MV-4-11 (cell line): ENCODE measurements at places on chromosomes 13 and 19.

- DNase-seq = peak; percentile 96
Measured at GRCh38 chr19:7676376-7676775, 514 bp upstream of the MCEMP1 start.

DNA sequence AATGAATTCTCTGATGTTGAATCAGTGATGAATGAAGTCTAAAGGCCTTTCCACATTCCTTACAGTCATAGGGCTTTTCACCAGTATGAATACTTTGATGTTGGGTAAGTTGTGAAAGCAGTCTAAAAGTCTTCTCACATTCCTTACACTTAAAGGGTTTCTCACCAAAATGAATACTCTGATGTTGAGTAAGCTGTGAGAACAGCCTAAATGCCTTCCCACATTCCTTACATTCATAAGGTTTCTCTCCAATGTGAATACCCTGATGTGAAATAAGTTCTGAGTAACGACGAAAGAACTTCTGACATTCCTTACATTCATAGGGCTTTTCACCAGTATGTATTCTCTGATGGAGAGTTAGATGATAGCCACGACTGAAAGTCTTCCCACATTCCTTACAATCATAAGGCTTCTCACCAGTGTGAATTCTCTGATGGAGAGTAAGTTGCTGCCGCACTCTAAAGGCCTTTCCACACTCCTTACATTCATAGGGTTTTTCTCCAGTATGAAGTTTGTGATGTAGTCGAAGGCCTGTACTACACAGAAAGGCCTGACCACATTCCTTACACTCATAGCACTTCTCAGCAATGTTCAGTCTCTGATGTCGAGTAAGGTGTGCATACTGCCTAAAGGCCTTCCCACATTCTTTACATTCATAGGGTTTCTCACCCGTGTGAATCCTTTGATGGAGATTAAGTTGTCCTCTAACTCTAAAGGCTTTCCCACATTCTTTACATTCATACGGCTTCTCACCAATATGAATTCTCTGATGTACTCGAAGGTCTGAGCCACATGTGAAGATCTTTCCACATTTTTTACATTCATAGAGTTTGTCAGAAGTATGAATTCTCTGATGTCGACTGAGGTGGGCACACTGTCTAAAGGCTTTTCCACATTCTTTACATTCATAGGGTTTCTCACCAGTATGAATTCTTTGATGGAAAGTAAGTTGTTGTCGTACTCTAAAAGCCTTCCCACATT, 19.9 kb downstream of the ZFP30 start:
- no peak for DNase-seq

- no peak for DNase-seq
Measured at GRCh38 chr13:28548872-28549271, 53.9 kb upstream of the FLT1 start.

DNA sequence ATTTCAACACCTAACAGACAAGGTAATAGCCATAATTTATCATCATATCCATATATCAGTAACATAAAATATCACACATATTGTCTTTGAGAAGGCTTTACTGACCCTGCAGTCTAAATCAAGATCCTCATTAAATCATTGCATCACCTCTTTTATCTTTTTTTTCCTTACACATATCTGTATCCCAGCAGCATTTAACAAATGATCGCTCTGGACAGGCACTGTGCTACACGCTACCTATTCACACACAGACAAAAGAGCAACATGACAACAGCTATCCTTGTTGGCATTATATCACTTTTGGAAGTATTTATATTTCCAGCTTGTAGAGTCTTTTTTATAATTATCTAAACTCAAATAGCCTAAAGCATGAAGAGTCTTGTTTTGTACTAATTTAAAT, 73.3 kb upstream of the NBEA start:
- DNase-seq = no peak

GRCh38 chr13:41408746-41409145, 48.6 kb upstream of the RGCC start:
- no peak for DNase-seq

DNA sequence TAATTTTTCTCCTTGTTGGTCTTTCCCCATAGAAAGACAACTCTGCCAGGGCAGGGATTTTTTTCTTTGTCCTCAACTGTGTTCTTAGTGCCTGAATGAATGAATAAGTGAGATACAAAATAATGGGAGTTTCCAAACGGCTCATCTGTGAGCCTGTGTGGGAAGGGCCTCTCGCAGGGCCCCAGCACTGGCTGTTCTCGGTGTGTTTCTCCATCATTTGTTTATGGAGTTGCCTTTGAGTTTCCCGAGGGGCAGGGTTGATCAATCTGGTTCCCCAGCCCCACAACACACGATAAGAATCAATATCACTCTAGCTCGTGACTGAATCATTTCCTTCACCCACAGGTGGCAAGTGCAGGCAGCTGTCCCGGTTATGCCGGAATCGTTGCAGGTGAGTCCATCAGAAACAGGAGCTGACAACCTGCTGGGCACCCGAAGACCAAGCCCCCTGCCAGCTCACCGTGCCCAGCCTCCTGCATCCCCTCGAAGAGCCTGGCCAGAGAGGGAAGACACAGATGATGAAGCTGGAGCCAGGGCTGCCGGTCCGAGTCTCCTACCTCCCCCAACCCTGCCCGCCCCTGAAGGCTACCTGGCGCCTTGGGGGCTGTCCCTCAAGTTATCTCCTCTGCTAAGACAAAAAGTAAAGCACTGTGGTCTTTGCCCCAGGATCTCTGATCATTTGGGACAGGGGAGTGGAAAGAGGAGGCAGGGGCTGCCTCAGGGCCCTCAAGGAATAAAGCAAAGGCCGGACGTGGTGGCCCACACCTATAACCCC, 14.9 kb downstream of the FXYD5 start:
- DNase-seq = no peak

- no peak for DNase-seq
Measured at GRCh38 chr13:98199480-98199879, 22.4 kb upstream of the RNF113B start.

GRCh38 chr13:79141082-79141481, 265.0 kb downstream of the RBM26 start:
- DNase-seq = no peak

GRCh38 chr19:39996218-39996810, 546 bp upstream of the ZNF546 start:
- peak; percentile 73 for DNase-seq

DNA sequence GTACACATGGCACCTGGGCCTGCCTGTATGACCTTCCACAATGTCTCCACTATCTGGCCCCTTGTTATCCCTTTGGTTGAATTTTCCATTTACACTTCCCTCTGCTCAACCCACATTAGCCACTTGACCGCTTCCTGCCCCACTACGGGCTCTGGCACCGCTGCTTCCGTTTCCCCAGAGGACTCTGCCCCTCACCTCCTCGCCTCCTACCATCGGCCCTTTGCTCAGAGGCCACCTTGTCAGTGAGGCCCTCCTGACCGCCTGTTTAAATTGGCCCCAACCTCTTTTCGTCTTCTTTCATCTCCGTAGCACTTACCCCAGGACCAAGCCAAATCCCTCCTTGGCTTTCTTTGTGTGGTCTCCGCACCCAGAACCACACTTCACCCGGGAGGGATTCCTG, 47.4 kb downstream of the SOX1 start:
- DNase-seq = peak; percentile 45

GRCh38 chr13:27857282-27857681, 62.5 kb upstream of the PDX1 start:
- no peak for DNase-seq

DNA sequence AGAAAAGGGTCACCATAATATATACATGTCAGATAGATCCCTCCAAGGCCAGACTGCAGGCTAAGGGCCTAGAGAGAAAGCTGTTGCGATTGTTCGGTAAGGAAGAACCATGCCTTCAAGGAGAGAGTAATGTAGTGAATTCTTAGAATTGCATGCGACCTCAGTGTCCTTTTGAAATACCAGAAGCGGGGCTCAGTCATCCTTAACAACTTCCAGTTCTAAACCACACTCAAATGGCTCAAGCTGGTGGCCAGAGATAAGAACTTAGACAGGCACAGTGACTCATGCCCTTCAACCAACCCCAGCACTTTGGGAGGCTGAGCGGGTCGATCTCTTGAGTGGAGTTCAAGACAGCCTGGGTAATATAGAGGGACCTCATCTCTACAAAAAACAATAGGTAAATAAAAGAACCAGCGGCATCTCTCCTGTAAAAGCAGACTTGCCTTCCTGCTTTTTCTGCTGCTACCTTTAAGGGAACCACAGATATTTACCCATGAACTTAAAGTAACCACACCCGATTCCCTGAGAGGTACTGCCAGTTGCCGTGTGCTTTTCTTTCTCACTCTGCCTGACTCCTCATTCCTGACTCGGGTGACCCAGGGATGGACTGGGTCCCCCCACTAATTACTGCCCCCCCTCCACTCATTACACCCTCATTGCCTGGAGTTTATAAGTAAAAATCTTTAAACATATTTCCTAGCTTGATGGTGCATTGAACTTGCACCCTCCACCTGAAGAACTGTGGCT, 15.4 kb upstream of the SIGLEC6 start:
- peak; percentile 100 for DNase-seq

GRCh38 chr19:2081873-2082810, 14.0 kb downstream of the MOB3A start:
- DNase-seq = peak; percentile 84

DNA sequence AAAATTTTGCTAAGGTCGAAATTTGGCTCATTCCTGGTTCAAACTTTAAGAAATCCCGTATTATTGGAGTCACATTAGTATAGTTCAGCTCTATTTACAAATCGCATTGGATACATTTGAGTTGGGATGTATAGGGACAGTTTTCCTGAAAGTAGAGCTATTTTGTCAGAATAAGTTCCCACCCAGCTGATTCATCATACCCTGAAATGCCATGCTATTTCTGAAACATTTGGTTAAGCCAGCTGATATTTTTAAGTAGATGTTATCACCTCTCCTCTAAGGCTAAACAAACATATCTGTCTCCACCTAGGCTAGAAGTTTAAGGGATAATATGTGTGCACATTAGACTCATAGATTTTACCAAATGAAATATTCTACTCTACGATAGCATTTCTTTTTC, 226.2 kb upstream of the ARGLU1 start:
- no peak for DNase-seq

- no peak for DNase-seq
Measured at GRCh38 chr13:70788074-70788473, 679.8 kb upstream of the KLHL1 start.

- peak; percentile 99 for DNase-seq
Measured at GRCh38 chr19:14117668-14118164, at the start of gene PRKACA. Gene PRKACA, minus strand, starts transcription at chr19:14117762. Its CDS starts 215 bp downstream, at chr19:14117547.

DNA sequence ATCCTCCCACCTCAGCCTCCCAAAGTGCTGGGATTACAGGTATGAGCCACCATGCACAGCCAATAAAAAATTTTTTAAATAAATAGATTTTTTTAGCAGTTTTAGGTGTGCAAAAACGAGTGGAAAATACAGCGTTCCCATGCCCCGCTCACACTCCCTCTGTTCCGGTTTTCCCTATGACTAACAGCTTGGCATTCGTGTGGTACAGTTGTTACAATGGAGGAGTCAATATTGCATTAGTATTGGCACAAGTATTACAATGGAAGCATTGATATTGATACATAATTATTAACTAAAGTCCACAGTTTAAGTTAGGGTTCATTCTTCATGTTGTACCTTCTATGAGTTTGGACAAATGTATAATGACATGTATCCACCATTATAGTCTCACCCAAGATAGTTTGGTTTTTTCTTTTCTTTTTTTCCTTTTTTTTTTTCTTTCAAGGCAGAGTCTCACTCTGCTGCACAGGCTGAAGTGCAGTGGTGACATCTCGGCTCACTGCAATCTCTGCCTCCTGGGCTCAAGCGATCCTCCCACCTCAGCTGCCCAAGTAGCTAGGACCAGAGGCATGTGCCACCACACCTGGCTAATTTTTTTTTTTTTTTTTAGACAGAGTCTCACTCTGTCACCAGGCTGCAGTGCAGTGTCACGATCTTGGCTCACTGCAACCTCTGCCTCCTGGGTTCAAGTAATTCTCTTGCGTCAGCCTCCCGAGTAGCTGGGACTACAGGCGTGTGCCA, 15.4 kb upstream of the RAB20 start:
- DNase-seq = no peak

GRCh38 chr13:100976993-100977392, 302.4 kb upstream of the TMTC4 start:
- no peak for DNase-seq

- peak; percentile 38 for DNase-seq
Measured at GRCh38 chr13:48578516-48579164, 45.8 kb upstream of the RCBTB2 start.

DNA sequence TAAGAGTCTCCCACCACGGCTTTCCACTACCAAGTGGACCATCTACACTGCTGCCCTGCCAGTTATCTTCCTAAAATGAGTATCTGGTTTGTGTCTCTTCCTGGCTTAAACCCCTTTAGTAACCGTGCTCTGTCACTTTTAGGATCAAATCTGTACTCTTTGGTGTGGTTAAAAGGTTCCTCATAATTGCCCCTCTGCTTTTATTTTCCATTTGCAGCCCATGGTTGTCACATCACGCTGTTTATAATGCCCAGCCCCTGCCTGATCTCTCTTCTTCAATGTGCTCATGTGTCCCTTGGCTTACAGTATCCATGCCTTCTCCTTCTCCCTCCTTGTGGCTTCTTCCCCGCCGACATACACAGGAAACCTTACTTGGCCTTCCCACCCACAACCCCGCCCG, 100.1 kb downstream of the DGKH start:
- peak; percentile 4 for DNase-seq

GRCh38 chr13:64446372-64446771, 2783.8 kb downstream of the PCDH9 start:
- DNase-seq = no peak

- no peak for DNase-seq
Measured at GRCh38 chr13:48828962-48829411, 146.7 kb upstream of the FNDC3A start.

DNA sequence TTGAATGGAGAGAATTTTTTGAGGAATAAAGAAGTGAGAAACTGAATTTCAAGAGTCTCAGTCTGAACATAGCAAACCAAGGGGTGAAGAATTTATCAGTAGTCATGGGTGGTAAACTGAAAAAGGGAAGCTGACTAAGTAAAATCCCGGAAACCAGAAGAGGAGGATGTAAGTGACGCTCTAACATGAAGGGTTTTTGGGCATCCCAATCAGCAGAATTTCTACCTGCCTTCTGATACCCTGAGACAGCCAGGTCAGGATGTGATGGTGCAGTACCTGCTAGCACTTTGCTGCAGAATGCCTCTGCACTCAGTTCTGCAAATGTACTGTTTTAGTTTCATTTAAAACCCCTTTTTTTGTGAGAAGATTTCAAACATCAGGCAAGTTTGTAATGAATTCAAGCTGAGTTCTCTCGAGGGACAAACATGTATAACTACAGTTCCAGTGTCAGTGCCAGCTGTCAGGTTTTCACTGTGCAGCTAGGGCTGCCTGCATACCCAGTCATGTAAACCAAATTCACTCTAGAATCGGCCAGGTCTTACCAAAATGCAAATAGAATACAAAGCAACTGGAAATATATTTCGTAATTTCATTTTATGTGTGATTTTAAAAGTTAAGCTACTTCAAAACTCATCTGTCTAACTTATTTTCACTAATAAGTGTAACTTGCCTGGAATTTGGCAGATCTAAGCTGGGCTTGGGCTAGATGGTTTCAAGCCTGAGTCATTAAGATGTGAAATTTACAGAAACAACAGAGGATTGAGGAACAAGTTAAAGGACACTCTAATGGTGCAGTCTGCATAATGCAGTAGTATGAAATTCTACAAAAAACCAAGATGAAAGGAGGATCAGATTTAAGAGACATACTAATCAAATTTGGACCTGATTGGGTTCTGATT, 13.8 kb downstream of the METTL21C start:
- DNase-seq = peak; percentile 90
